GM12878 (cell line): ENCODE measurements at places on chromosomes 12 and 14. TPM values are rescaled to one million over a fixed set of nuclear protein-coding genes. Genes with fewer than 3 reads are reported as not detected.

GRCh38 chr12:114809097-114809496 is 125.1 kb upstream of the TBX3 start:
- no peak for DNase-seq

- no peak for DNase-seq
Observed at GRCh38 chr12:128265566-128265965, 1.4 kb upstream of the TMEM132C start.

DNA sequence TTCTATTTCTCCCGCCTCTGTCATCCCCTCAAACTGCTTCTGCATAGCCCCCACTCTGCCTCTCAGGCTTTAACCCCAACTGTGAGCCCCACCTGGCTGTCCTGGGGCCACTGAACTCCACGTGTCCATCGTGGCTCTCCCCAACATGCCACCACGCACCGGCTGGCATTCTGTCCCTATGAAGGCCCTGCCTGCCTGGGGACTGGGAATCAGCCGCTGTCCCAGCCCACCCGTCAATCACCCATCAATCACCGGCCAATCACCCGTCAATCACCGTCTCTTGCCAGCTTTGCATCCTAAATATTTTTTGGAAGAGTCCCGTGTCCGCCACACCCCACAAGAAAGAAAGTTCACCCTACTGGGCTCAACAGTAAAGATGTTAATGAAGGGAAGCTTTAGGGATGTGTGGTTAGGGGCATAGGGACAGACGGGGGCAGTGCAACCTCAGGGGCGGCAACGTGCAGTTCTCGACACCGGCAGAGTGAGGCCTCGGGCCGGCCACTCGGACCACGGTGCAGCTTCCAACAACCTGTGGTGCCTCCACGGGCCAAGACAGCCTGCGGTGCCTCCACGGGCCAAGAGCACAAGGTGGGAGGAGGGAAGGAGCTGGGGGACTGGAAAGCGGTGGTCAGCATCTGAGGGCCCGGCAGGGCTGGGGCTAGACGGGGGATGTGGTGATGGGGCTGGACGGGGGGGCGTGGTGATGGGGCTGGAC is 85.6 kb downstream of the GALNT9 start:
- DNase-seq, result no peak

DNA sequence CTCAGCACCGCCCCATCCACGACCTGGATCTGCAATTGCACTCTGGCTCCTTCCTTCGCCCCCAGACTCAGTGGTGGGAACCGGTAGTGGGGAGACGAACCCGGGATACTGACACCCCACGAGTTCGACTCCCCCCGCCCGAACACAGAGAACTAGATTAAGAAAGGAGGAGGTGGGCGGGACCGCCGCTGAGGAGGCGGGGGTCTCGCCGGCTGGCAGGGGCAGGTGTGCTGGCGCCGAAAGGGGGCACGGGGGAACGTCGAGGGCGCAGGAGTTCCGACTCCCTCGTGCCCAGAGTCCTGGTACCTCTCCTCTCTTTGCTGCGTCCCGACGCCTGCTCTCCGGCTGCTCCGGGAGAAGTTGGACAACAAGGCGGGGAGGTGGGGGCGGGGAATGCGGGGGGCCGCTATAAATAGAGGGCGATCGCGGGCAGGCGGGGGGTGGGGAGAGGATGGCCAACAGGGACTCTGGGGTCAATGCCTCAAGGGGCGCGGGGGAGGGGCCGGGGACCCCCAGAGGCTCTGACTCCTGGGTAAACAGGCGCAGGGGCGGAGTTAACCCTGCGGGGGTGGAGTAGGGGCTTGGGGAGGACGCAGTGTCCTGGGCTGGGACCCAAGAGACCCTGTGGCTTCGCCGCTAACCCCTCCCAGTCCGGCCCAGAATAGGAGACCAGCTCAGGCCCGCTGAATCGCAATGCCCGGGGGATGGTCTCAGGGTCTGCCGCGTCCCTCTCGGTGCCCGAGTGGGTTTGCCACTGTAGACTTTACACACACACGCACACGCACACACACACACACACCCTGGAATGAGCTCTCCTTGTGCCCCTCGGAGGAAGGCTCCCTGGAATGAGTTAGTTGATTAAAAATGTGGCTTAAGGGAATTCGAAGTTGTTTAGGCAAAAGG is 761 bp upstream of the NDRG2 start:
- no peak for DNase-seq

DNA sequence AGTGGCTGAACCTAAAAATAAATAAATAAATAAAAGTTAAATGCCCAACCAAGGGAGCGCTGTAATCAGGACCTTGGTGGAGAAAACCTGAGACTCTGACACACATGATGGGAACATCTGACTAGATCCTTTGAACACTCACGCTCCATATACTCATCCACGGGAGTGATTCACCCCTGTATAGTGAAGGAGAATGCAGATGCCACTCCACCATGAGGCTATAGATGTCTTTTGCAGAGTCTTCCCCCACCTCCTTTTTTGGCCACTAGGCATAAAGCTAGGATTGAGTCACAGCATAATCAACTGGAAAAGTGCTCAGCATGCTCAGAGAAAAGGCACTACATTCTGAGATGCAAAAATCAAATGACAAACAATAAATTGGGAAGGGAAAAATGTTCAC is 19.0 kb downstream of the ADAM20 start:
- DNase-seq, result no peak

- DNase-seq, result no peak
Observed at GRCh38 chr12:1429980-1430379, 164.4 kb downstream of the FBXL14 start.

DNA sequence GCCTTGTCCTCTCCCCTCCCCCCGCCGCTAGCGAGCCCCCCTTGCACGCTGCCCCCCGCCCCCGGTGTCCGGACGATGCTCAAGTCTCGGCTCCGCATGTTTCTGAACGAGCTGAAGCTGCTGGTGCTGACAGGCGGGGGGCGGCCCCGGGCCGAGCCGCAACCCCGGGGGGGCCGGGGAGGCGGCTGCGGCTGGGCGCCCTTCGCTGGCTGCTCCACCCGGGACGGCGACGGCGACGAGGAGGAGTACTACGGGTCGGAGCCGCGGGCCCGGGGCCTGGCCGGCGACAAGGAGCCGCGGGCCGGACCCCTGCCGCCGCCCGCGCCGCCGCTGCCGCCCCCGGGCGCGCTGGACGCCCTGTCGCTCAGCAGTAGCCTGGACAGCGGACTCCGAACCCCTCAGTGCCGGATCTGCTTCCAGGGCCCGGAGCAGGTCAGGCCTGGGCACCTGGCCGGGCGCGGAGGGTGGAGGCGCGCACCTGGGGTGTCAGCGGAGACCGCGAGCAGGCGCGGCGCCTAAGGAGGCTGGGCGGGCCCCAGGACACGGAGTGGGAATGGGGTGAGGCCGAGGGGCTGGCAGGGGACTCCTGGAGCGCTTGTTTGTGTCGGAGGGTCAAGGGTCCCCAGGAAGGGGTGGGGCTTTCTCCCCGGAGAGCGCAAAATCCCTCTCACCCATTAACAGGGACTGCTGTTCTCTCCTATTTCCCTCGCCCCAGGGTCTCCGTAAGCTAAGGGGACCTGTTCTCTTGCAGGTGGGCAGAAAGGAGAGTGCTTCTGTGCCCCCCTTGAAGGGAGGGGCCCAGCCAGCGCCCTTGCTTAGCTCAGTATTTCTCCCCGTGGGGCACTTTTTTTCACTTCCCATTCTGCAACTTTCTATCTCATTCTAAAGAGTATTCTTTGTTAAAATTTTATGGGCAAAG is 810 bp downstream of the MARCHF9 start:
- DNase-seq, result no peak

GRCh38 chr14:63273717-63274655 is 44.7 kb downstream of the GPHB5 start:
- DNase-seq, result no peak

GRCh38 chr14:66099451-66099850 is 386.7 kb upstream of the CCDC196 start:
- no peak for DNase-seq

DNA sequence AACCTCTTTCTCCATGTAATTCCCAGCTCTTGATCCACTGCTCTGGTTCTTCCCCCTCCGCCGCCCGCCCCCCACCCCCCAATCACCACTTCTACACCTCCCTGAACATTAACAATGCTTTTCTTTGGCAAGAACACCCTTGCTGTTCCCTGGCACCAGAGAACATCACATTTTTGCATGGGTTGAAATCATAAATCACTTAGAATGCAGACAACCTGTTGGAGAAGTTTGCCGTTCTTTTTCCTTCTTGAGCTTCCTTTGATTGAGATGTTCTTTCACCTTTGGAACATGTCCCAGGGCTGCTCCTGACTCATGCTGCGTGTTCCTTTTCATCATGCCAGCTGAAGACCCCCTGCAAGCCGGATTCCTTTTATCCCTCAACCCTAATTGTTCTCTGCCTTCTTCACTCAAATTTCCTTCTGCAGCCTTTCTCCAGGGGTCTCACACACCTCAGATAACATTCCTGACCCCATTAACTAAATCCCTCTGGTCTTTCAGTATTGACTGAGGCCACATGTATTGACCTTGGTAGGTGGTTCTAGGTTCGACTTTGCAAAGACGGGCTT is 294.1 kb upstream of the TMPO start:
- no peak for DNase-seq

GRCh38 chr14:90204516-90204915 is 51.8 kb upstream of the PSMC1 start:
- no peak for DNase-seq

DNA sequence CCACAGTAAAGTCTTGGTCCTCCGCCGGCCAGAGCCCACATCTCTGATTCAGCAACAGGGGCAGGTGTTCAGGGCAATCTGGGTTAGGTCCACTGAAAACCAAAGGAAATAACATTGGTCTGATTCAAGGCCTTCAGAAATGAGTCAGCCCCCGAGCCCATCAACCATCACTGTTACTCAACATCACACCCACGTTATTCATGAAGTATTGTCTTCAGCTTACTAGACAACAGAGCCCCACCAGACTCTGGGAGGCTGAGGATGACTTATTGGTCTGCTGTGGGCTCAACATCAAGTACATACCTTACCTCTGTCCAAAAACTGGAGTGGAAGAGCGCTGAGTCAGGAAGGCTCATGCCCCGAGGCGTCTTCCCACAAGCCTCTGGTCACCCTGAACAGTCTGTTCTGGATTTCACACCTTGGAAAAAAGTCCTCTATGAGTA is 97.5 kb downstream of the ZFP36L1 start:
- peak; percentile 80 for DNase-seq

DNA sequence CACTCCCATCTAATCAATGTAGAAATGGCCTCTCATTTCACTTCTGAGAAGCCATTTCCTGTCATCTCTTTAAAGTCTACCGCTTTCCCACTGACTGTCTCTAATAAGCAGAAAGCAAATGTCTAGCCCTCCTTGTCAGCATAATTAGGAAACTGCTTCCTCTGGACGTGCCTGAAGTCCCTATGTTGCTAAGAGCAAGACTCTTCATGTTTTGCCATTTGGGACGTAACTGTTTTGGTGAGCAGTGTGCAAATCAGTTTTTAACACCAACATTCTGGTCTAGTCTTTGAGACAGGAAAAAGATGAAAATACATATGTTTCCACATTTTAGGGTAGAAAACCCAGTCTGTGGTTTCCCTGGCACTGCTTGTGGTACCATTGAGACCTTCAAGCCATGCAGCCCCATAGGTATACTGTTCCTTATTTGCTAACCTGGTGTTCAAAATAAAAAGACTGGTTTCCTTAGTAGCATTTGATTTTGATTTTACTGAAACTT is 22.2 kb downstream of the IFNG start:
- DNase-seq, result no peak

DNA sequence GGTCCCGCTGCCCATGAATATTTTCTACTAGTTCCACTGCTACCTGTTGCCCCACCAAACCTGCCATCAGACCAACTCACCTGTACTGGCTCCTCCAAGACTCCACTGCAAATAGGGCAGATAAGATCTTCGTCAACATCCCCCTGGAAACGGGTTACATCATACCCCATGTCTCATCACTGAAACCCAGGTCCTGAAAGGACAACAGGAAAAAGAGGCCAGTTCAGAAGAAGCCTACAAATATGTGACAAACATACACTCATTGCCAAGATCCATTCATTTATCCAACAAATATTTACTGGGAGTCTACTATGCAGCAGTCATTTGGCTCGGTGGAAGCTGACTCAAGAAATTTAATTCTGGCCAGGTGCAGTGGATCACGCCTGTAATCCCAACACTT is 7.8 kb downstream of the RNF41 start:
- DNase-seq, result no peak

DNA sequence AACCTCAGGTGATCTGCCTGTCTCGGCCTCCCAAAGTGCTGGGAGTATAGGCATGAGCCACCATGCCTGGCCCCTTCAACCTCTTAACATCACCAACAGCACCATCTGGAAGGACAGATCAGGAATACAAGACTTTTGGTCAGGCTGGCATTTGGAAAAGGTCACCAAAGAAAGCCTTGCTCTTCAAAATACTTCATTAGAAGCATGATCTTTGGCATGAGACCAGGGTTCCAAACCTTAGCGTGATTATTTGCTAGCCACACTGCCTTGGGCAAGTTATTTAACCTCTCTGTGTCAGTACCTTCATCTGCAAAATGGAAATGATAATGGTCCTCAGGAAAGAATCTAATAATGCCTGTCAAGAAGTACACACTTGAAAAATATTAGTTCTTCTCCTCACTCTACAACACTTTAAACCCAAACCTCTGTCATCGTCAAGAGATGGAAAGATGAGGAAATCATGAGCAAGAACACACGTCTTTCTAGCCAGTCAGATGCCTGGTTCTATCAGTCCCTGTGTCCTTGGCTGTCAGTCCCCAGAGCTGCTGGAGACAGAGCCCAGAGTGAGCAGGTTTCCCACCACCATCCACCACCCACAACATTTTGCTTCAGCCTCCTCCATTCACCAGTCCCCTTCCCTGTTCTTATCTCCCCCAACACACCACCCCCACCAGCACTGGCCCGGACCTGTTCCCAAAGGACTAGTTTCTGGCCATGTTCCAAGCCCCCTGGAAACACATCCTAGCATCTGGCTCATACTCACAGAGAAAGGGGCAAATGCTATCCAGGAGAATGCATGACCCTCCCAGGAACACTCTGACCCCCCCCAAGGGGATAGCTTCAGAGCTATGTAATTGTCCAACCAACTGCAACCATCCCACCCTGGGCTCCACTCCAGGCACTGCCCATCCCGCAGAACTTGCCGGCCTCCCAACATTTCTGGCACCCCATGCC is 2.0 kb downstream of the ADCY6 start:
- no peak for DNase-seq

GRCh38 chr12:66163289-66163688 is 6.5 kb downstream of the TMBIM4 start:
- no peak for DNase-seq

DNA sequence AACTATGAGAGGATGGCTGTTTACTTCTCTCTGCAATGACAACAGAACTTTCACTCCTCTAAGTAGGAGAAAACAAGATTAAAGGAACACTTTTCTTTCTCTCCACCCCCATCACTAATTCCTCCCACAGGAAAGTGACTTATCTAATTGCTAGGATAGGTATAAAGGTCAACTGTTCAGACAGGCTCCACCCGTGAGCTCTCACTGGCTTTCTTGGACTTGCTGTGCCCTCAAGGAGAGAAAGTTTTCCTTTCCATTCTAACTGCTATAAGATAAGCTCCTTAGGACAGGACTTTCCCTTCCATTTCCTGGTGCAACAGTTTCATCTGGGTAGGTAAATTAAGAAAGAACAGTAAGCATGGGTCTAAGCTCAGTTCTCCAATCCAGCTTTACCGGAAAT is 4.8 kb downstream of the SLC41A2 start:
- no peak for DNase-seq

Gene JPH4
- total RNA-seq, result 10.3 and 10.6 TPM in 2 replicates

Gene SLC25A47
- total RNA-seq, result not detected in 2 replicates

Gene NR4A1
- 7.9 TPM in 2 replicates for total RNA-seq
